ENCODE measurements at places on chromosomes 6 and 20.

- DNase-seq: no peak
Observed at GRCh38 chr6:154951345-154952200, 43.5 kb upstream of the TIAM2 start.

DNA sequence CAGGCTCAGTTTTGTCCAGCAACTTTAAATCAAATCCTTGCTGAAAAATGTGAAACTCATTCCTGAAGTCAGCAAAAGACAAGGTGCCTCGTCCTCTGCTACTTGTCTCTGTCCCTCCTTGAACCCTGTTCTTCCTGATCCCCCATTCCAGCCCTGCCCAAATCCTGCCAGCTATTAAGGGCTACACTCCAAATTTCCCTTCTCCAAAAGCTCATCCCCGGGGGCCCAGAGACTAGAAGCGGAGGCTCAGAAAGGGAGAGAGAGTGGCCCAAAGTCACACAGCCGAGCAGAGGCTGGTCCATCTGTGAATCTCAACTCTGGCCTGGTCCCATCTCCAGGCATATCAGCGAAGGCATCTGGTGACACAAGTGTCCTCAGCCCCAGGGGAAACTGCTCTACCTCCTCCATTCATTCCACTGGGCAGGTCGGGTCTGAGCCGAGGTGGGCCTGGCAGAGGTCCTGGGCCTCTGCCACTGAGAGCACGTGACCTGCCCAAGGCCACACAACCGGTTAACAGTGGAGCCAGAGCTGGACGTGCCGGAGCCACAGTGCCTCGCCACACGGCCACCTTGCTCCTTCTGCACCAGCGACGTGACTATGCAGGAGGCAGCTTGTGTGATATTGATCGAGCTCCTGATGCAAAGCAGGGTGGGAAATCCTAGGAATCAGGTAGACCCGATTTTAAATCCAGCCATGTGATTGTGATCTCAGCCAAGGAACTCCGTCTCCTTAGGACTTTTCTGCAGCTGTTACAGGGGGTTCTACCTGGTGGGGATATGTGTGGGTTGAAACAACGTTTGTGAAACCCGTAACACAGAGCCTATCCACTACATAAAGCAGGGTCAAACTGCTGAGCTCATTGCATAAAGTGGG lies 28.6 kb downstream of the NOL4L start:
- no peak for DNase-seq

DNA sequence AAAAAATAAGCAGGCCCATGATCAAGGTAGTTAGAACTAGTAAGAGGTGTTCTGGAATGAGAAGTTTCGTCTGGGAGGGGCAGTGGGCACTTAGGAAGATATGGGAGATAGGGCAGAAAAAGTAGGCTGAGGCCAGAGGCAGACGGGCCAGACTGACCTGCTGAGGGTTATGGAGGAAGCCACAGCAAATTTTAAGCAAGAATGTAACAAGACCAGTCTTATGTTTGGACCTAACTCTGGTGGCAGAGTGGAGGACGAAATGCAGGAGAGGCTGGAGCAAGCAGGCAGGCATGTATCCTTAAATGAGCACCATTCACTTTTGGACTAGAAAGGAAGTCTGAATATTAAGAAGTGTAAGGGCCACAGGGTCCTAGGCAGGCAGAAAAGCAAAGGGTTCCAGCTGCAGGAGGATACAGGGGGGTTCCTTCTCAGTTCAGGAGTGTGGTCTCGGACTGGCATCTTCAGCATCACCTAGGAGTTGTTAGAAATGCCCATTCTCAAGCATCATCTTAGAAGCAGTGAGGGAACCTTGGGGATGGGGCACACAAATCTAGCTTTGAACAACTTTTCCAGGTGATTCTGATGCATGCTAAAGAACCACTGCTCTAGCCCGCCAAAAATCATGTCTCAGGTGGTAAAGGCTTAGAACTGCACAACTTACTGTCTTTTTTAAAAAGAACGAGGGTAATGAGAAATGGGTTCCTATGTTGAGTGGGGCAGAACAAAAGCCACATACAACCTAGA lies 1.7 kb upstream of the DSTN start:
- peak; percentile 13 for DNase-seq

DNA sequence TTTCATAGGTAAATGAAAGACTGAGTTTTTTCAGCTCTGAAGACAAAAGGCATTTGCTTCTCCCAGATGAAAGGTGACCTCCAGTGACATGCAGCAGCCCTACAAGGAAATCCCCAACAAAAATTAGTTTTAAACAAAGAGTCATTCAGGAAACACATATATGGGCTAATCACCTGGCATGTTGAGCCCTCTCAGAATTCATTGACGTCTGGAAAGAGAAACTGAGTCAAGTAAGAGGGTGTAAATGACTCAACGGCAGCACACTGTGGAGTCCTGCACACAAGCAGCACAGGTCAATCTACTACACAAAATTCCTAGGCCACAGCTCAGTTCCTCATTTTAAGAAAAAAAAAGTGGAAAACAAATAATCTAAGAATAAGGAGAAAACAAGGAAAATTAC lies 592.3 kb downstream of the EPHA7 start:
- no peak for DNase-seq

GRCh38 chr6:36242161-36242560 lies 27.7 kb upstream of the PNPLA1 start:
- no peak for DNase-seq

DNA sequence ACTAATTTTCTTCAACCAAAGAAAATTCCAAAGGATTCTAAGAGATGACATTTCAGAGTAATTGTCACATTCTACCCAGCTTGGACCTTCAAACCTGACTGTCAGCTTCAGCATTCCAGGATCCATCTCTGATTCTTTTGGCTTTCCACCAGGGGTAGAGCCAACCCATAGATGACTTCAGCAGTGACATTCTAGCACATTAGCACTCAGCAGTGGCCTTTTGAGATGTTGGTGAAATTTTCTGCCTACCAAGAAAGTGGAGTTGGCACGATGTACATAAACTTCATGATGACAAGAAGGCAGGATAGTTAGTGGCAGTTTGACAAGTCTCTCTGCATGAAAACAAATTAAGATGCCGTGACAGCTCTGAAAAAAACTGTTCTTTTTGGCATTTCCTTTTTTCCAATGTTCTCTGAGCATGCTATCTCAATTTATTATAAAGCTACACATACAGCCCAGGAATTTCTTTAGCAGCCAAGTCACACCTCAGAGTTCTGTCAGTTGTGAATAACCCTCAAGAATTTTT lies 466.5 kb upstream of the RNF217 start:
- no peak for DNase-seq

DNA sequence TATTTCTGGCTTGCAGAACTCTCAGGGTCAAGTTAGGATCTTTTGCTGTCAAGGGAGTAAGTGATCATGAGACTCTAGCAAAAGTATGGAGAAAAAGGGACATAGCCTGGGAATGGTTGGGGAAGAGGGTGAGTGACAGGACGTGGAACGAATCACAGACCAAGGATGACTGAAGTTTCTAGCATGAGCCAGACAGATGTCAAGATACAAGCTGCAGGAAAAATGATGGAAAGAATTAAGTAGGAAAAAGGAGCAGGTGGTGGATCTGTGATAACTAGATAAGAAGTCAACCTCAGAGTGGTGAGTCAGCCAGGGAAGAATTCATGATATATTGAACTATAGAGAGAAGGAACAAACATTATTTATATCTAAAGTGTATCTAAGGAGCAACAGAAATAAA lies 159.8 kb upstream of the SYNDIG1 start:
- DNase-seq: peak; percentile 44

GRCh38 chr6:75244063-75244584 lies 523 bp upstream of the COX7A2 start:
- no peak for DNase-seq

- DNase-seq: peak; percentile 98
Observed at GRCh38 chr6:79078075-79078969, at the start of gene PHIP. PHIP (minus strand) TSS chr6:79078254; CDS start chr6:79078068, 186 bp downstream.

DNA sequence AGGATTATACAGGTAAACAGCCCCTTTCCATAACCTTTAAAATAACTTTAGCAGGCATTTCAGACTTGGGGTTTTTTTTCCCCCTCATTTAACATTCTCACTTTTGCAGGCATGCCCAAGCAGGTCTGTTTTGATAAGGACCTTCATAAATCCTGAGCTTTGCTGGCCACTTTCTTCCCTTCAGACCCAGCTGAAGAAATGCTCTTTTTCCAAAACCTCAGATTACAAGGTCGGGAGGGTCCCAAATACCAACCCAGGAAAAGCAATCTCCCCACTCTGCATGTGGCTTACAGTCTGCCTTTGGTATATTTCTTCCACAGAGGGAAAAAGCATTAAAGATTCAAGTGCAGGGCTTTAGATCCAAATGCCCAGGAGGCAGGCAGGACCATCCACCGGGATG lies 6.8 kb downstream of the NFATC2 start:
- DNase-seq: no peak

- no peak for DNase-seq
Observed at GRCh38 chr20:24949756-24950127, 673 bp downstream of the CST7 start.

- no peak for DNase-seq
Observed at GRCh38 chr6:14543971-14544585, 426.5 kb downstream of the CD83 start.

GRCh38 chr6:107819217-107819616 lies 4.9 kb downstream of the SCML4 start:
- DNase-seq: peak; percentile 12

- DNase-seq: no peak
Observed at GRCh38 chr6:168870982-168871381, 382.7 kb downstream of the THBS2 start.

DNA sequence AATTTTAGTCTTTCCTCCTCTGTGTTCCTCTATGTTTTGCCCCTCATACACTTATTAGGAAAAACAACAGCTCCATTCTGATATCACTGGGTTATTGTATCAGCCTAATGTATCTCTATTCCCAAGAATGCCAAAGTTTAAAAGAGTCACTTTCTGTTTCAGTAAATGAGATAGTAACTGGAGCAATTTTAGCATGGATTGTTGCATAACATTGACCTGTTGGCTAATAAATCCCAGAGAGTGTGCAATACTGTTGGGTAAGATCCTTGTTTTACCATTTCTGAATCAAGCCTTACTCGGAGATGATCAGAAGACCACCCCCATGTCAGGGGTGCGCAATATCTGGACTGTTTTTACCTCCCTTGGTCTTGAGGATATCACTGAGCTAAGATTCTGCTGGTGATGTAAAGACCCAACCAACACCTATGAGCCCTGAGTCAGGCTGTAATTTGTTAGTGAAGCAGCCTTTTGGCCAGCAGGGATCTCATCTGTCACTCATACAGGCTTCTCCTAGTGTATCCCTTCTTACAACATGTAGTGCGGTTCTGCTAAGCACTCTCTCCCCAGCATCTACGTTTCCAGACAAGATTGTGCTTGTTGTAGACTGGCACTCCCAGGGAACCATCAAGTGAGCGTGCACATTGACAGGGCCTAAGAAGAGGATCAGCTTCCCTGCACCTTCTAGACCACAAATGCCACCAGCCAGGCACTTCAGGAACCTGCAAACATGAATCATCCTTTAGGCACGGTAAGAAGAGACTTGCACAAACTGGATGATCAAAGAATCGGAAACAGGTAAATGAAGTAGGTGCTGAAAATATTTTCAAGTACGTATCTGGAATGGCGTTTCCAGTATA lies 11.5 kb upstream of the IPCEF1 start:
- DNase-seq: no peak

- no peak for DNase-seq
Observed at GRCh38 chr20:38551056-38551626, 29.9 kb upstream of the ADIG start.

GRCh38 chr6:36068012-36068392 lies 40.4 kb downstream of the MAPK14 start:
- DNase-seq: no peak

GRCh38 chr6:54204921-54205591 lies 93.8 kb downstream of the MLIP start:
- no peak for DNase-seq

- DNase-seq: no peak
Observed at GRCh38 chr6:75268988-75269354, 15.6 kb downstream of the TMEM30A start.

GRCh38 chr20:8220716-8221115 lies 88.7 kb downstream of the PLCB1 start:
- DNase-seq: no peak

DNA sequence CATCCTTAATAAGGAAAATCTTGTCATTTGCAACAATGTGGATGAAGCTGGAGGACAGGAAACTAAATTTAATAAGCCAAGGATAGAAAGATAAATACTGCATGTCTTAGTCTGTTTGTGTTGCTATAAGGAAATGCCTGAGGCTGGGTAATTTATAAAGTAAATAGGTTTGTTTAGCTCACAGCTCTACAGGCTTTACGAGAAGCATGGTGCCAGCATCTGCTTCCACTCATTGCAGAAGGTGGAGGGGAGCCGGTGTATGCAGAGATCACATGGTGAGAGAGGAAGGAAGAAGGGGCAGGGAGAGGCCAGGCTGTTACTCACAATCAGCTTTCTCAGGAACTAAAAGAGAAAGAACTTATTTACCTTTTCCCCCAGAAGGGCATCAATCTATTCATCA lies 118.9 kb upstream of the SMLR1 start:
- DNase-seq: peak; percentile 33

GRCh38 chr20:32841632-32842031 lies 17.1 kb upstream of the EFCAB8 start:
- DNase-seq: no peak

- no peak for DNase-seq
Observed at GRCh38 chr6:168671028-168671862, 230.3 kb downstream of the SMOC2 start.

DNA sequence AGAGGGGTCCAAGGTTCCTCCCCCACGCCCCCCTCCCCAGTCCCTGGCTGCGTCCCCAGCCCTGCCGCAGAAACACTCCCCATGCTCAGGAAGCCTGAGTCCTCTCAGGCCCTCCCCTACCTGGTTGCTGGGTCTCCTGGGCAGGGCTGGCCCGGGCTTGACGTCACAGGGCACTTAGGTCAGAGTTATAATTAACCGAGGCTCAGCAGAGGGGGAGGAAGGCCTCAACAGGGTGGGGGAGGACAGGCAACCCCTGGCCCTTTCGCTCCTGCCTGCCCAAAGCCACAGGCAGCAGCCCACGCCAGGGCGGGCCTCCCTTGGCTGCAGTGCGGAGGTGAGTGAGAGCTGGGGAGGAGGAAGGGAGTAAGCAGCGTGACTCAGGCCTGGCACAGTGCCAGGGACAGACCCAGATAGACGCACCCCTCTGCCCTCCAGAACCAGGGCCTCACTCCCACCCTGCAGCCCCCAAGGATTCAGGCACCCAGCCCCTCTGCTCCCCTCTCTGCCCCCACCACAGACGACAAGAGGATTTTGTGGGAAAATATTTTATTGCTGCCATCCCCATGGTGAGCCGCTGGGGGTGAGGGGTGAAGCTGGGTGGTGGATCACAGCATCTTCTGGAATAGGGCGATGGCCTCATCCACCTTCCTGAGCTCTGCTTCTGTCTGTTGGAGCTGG lies at the start of gene VWA7:
VWA7 (minus strand) TSS at position 340 of the 678 bp plus-strand sequence. CDS start 549 bp downstream, outside the sequence.
- DNase-seq: peak; percentile 76

- DNase-seq: peak; percentile 80
Observed at GRCh38 chr6:72720464-72720863, 98.6 kb downstream of the KCNQ5 start.

DNA sequence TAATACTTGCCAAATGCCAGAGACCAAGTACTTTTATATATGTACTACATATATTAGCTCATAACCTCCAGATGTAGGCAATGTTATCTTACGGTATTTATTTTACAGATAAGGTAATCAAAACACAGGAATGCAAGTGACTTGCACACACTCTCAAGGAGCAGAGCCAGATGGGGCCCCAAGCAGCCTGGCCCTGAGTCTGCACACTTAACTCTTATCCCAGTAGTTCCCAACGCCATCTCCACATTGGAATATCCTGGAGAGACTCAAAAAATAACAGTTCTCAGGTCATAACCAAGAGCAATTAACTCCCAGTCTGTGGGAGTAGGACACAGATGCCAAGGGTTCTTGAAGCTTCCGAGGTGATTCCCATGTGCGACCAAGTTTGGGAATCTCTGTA lies 398.7 kb downstream of the PHF3 start:
- no peak for DNase-seq
